ENCODE measurements at places on chromosomes 13 and 19.

- DNase-seq, result no peak
These were observed 195.8 kb upstream of the KLF12 start for GRCh38 chr13:74329962-74330361.

- no peak for DNase-seq
These were observed 20.9 kb upstream of the ZNF83 start for GRCh38 chr19:52659013-52659412.

DNA sequence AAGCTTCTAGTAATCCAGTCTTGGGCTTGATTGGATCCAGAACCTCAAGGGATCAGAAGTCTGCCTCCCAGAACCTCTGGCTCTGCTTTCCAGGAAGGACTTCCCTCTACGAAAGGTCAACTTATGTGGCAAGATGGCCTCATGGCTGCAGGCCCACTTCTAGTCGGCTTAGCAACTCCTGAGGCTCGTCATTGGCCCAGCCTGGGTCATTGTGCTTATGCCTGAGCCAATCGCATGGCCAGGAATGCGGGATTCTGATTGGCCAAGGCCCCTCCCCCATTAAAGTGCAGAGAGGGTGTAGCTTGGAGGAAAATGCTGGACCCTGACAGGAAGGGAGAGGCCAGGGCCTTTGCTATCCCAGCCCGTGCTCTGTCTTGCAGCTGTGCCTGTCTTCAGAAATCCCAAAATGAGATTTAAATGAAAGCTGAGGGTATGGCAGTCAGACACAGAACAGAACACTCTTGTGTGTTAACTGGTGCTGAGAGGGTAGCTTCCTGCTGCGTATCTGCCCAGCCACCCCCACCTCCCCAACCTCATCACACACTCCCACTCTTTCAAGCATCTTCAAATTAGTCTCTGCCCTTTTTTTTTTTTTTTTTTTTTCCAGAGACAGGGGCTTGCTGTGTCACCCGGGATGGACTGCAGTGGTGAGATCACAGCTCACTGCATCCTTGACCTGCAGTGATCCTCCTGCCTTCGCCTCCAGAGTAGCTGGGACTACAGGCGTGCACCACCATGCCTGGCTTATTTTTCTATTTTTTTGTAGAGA, 5.5 kb upstream of the CCNE1 start:
- DNase-seq, result no peak

DNA sequence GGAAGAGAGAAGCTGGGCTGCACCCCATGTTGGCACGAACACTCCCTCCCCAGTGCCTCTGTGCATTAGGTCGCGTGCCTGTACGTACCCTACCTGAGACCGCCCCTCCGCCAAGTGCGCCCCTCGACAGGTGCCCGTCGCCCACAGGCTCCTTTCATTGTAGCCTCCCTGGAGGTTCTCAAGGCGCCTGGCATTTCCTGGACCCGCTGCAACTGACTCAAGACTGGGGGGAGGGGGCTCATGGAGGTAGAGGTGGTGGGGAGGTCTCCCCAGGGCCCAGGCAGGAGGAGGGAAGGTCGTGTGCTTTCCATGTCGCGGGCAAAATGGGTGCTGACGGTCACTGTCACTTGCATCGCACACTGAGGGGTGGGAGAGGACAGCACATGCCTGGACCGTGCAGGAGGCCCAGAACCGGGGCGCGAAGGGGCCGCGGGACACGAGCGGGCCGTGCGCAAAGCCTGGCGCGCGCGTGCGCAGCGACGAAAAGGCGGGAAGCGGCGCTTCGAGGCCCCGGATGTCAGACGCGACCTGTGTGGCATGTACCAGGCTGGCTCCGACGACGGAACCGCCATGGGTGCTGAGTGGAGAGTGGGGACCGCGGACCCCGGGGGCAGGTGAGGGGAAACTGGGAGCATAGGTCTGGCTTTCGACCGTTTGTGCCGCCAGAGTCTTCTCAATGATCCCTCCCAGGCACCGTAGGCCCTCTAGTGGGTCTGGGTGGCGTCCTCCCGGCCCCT, 16.5 kb downstream of the NFIX start:
- DNase-seq, result no peak
